ENCODE measurements at places on chromosomes 5 and 9.

DNA sequence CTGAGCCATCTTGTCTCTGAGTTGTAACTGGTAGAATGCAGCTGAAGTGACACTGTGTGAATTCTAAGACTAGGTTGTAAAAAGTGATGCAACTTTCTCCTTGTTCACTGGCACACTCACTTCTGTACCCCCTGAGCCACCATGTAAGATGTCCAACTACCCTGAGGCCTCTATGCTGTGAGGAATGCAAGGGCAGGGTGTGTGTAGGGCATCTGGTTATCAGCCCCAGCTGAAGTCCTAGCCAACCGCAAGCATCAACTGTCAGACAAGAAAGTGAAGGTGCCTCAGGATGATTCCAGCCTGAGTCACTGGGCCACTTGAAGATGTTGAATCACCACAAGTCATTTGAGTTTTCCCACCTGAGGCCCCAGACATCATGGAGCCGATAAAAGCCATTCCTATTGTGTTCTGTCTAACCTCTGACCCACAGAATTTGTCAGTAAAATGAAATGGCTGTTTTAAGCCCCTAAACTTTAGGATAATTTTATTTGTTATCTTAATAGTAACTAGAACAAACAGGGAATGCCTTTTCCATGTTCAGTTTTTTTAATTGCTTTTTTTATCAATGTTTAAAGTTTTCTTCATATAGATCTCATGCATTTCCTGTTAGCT, 18.7 kb upstream of the RHOBTB3 start:
- no peaks in the 10 kb centered on the region for H3K36me3 ChIP-seq
- no peaks in the 10 kb centered on the region for H3K4me1 ChIP-seq
- DNase-seq, result no peak
- no peak overlapping the region for H3K27ac ChIP-seq
- no peaks in the 10 kb centered on the region for H3K27me3 ChIP-seq

- peaks cover 7% of the 10 kb centered on the region for H3K4me1 ChIP-seq
- DNase-seq, result no peak
- no peak overlapping the region for H3K4me3 ChIP-seq
- no peaks in the 10 kb centered on the region for H3K27me3 ChIP-seq
Measured at GRCh38 chr9:125293134-125293533, 31.5 kb downstream of the GAPVD1 start.

DNA sequence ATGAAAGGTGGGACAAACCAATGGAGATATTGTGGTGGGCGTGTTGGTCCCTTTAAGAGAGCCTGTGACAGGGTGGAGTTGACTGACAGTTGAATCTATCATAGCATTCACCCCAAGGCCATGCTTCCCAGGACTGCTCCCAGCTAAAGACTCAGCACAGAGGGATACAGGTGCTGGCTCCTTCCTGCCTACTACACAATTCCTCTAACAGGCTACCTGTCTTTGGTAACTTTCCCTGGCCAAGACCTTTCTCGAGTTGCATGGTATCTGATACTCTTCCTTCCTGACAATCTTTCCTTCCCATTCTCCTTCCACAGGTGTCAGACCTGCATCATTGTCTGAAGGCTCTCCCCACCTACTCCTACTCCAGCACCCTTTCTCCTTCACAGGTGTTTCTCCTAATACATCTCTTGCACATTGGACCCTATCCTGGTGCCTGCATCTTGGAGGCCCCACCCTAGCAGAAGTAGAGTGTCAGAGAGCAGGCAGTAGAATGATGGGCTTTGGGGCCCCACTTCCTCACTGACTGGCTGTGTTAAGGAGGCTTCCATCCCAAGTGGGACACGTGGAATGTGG, 120.7 kb upstream of the ALDH1B1 start:
- H3K36me3 ChIP-seq, result no peaks in the 10 kb centered on the region
- no peak overlapping the region for H3K27ac ChIP-seq
- H3K27me3 ChIP-seq, result no peaks in the 10 kb centered on the region

- no peak overlapping the region for H3K27ac ChIP-seq
- H3K27me3 ChIP-seq, result no peaks in the 10 kb centered on the region
- H3K36me3 ChIP-seq, result no peaks in the 10 kb centered on the region
- H3K4me1 ChIP-seq, result no peaks in the 10 kb centered on the region
- DNase-seq, result no peak
Measured at GRCh38 chr5:39340506-39340905, 23.8 kb downstream of the C9 start.

GRCh38 chr5:150789450-150789849, 10.9 kb downstream of the SMIM3 start:
- DNase-seq, result no peak
- H3K27ac ChIP-seq, result no peak overlapping the region
- H3K4me1 ChIP-seq, result peaks cover 51% of the 10 kb centered on the region
- H3K36me3 ChIP-seq, result no peaks in the 10 kb centered on the region
- H3K27me3 ChIP-seq, result no peaks in the 10 kb centered on the region

GRCh38 chr5:54443270-54443669, 12.2 kb upstream of the HSPB3 start:
- H3K4me3 ChIP-seq, result no peak overlapping the region
- no peak overlapping the region for H3K27ac ChIP-seq
- H3K27me3 ChIP-seq, result no peaks in the 10 kb centered on the region
- no peak for DNase-seq
- no peaks in the 10 kb centered on the region for H3K36me3 ChIP-seq

DNA sequence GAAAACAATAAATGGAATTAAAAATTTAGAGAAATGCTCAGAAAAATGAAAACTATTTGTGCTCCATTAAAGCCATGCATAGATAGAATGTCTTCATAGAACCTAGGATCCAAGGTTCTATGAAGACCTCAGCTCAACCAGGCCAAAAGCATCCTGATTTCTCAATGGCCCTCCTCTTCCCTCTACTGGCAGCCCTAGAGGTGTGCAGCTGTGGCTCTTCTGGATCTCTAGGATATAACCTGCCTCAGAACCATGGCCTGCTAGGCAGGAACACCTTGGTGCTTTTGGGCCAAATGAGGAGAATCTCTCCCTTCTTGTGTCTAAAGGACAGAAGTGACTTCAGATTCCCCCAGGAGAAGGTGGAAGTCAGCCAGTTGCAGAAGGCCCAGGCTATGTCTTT, 15.1 kb downstream of the IFNA1 start:
- no peak overlapping the region for H3K4me3 ChIP-seq
- no peak for DNase-seq
- H3K36me3 ChIP-seq, result no peaks in the 10 kb centered on the region
- H3K4me1 ChIP-seq, result no peaks in the 10 kb centered on the region

DNA sequence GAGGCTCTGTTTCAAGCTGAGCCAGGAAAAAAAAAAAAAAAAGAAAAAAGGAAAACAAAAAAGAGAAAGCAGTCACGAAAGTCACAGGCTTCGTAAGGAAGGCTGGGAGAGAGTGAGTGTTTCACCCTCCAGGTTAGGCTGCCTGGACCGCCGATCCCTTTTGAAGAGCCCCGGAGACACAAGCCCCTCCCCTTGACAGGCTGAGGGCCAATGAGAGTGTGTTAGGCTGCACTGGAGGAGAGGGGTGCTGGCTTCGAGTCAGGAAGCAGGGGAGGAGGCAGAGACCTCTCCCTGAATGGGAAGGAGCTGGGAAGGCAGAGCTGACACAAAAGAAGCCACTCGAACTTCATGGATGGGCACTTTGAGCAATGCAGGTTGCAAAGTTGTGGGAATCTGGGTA, at the start of gene NMUR2:
Gene NMUR2 (minus strand): TSS at position 135 of the 400 bp plus-strand sequence. CDS start 166 bp downstream, outside the sequence.
- H3K4me1 ChIP-seq, result no peaks in the 10 kb centered on the region
- DNase-seq, result no peak
- H3K27ac ChIP-seq, result no peak within 1 kb of the TSS

GRCh38 chr9:33517373-33517772, 6.7 kb upstream of the ANKRD18B start:
- H3K4me1 ChIP-seq, result no peaks in the 10 kb centered on the region
- DNase-seq, result no peak
- no peaks in the 10 kb centered on the region for H3K36me3 ChIP-seq
- H3K27me3 ChIP-seq, result no peaks in the 10 kb centered on the region
- H3K4me3 ChIP-seq, result no peak overlapping the region
